Activated naive CD4-positive, alpha-beta T cell treated with anti-CD3 and anti-CD28 coated beads for 36 hours (primary cell): ENCODE measurements at places on chromosomes 13 and 19.

- DNase-seq = no peak
Observed at GRCh38 chr13:89455741-89456140, 1784.6 kb downstream of the SLITRK5 start.

DNA sequence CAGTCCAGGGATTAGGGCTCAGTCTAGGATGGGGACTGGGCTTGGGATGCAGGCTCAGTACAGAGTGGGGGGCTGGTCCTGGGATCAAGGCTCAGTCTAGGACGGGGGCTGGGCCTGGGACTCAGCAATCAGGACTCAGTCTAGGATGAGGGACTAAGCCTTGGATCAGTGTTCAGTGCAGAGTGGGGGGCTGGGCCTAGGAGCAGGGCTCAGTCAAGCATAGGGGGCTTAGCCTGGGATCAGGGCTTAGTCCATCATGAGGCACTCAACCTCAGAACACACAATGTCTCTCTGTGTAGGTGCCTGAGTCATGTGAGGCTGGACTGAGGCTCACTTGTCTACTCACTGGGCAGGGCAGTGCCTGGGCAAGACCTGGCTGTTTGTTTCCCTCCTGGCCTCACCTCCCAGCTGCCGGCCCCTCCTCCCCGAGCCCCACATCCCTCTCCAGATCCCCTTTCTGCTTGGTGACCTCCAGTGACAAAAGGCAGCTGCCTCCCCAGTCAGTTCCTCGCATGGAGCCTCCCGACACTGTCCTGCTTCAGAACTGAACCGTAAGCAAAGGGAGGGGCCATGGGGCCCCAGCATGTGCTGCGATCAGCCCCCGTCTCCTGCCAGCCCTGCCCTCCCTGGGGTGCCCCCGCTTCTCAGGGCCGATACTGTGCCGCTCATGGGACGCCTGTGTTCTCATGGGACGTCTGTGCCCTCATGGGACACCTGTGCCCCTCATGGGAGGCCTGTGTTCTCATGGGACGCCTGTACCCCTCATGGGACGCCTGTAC lies 6.5 kb upstream of the S1PR4 start:
- DNase-seq = no peak

GRCh38 chr13:35769812-35770211 lies 293.3 kb upstream of the MAB21L1 start:
- no peak for DNase-seq

- DNase-seq = no peak
Observed at GRCh38 chr13:98313023-98313921, 136.2 kb upstream of the RNF113B start.

DNA sequence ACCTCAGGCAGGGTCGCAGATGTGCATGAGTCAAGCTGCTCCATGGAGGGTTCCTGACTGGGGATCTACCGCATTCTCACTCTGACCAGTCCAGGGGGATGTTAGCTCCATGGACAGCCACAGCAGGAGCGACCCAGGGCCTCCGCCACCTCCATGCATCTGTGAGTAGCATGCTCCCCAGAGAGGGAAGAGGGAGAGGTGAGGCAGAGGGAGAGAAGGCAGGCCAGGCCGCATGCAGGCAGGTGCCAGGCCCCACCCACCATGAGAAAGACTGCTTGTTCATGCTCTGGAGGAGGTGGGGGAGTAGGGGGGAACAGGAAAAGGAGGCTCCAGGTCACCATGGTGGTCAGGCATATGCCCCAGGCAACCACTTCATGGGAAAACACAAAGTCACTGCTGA lies 20.3 kb downstream of the TUBA3C start:
- no peak for DNase-seq

DNA sequence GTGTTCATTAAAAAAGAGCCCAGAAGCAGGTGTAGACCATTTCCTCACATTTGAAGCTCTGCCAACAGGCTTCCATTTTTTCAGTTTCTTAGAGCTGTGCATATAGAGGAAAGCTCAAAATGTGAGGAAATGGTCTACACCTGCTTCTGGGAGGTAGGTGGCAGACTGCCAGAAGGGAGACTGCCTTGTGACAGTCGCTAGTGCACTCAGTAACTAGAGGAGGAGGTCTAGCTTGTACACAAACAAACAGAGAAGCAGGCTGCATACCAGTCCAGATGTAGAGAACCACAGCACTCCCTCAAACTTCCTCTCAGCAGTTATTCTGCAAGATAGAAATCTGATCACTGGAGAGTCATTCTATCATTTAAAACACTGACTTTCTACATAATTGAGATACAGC lies 800.2 kb downstream of the EFNB2 start:
- DNase-seq = no peak

DNA sequence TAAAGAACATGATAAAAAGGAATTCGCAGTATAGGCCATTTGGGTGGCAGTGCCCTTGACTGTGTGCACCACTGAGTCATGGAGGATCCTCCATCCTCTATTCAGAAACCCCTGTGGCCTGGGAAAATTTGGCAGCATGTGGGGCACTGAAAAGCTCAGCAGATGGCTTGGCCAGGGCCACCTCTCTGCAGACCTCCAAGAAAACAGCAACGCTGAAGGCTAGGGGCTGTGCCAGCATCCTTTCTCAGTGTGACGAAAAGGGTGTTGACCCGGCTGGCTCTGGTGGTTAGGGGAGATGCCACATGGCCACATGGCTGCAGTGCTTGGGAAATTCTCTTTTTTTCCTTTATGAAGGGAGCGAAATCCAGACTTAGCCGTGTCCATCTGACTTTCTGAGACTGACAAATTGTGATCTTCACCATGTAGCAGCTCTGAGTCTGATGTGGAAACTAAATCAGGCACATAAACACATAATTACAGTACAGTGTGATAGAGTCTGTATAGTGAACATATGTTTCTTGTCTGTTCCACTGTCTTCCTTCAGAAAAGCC lies 178.0 kb downstream of the KCTD12 start:
- DNase-seq = no peak

DNA sequence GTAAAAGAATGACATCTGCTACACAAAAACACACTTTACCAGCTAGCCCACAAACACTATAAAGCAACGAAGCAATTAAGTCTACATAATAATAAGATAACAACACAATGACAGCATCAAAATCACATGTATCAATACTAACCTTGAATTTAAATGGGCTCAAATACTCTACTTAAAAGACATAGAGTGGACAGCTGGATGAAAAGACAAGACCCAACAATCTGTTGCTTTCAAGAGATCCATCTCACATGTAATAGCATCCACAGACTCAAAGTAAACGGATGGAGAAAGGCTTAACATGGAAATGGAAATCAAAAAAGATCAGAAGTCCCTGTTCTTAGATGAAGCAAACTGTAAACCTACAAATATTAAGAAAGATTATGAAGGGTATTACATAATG lies 2175.9 kb downstream of the PCDH9 start:
- no peak for DNase-seq

GRCh38 chr13:75372517-75372916 lies 109.5 kb downstream of the TBC1D4 start:
- DNase-seq = no peak

DNA sequence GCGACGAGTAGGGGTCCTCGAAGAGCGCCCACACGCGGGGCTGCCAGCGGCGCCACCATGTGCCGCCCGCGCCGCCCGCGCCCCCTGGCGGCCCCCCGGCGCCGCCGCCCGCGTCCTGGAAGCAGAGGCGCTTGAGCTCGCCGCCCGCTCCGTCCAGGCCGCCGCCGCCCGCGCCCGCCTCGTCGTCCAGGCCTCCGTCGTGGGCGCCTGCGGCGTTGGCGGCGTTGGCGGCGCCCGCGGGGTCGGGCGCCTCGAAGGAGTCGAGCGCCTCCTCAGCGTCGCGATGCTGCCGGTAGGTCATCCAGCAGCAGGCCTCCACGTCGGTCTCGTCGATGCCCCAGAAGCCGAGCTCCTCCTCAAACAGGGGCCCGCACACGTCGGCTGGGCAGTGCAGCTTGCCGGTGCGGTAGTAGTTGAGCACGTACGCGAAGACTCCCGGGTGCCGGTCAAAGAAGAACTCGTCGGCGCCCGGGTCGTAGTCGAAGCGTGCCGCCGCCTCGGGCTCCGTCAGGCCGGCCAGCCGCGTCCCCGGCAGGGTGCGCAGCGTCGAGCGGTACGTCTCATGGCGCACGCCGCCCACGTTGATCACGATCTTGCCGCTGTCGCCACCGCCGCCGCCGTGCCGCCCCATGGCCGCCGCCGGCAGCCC lies 829 bp downstream of the KCNC3 start:
- no peak for DNase-seq

GRCh38 chr19:6963937-6964336 lies 57.3 kb downstream of the MBD3L2B start:
- DNase-seq = peak; percentile 60

- peak; percentile 98 for DNase-seq
Observed at GRCh38 chr13:108915634-108916512, 286.5 kb downstream of the MYO16 start.

DNA sequence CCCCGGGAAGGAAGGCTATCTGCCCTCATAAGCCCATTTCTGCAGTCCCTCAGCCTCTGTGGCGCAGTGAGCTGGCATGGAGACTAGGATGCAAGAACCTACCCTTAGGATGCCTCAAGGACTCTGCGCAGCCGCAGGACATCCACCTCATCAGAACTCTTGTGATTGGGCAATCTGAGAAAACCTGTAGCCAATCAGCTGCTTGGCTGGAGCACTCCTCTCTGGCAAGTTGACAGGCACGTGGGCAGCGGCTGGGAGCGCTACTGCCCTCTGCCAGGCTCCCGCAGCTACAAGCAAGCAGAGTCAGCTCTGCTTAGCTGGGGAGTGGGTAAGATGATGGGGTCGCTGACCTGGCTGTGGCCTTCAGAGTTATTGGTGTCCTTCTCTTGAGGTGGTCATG lies 1.5 kb upstream of the ECSIT start:
- peak; percentile 64 for DNase-seq

GRCh38 chr13:79096099-79096498 lies 310.0 kb downstream of the RBM26 start:
- no peak for DNase-seq

GRCh38 chr19:31232180-31232579 lies 117.1 kb downstream of the TSHZ3 start:
- no peak for DNase-seq

DNA sequence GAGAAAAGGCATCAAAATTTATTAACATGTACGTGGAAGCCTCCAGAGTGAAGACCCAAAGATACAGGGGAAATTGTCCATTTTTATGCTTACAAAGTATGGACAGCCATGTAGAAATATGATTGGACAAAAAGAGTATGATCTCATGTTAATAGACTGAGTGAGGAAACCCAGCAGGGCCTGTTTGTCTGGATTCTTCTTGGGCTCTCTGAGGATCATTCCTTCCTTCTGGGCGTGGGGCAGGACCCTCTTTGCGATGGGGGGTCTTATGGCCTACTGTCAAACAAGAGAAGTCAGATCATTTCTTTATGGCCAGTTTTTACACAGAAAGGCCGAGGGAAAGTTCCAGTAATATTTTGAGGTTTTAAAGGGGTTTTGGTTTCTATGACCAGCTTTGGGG lies 110.8 kb downstream of the ESD start:
- no peak for DNase-seq

GRCh38 chr19:1260749-1261537 lies 8.2 kb upstream of the CIRBP start:
- peak; percentile 97 for DNase-seq

DNA sequence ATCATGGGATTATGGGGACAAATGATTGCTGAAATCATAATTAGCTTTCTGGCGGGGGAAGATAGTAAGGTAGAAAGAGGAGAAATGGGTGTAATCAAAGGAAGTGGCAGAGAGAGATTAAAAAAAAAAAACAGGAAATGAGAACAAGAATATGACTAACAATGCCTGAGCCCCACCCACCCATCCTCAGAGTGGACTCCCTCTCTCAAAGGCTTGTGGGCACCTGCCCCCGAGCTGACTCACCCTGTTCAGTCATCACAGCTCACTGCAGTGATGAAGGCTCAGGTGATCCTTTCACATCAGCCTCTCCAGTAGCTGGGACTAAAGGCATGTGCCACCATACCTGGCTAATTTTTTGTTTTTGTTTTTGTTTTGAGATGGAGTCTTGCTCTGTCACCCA lies 26.4 kb upstream of the TPT1 start:
- DNase-seq = peak; percentile 97

- DNase-seq = no peak
Observed at GRCh38 chr19:47001584-47001983, 18.1 kb upstream of the NPAS1 start.

DNA sequence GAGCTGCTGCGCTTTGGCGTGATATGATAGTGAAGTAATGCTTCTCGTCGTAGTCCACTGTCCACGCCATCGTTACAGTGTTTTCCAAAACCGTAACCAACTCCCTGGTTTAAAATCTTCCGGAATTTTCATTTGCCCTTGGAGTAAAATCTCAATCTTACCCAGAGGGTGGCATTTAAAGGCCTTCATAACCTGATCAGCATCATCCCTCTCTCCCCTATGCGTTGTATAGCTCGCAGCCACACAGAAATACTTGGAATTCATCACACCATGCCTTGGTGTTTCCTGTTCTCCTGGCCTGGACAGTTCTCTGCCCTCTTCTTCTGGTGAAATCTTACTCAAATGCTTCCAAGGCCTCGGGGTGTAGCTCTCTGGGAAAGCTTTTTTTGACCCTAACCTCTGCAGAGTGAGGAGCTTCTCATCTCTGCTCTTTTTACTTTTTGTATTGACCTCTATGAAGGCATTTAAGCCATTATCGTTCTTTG lies 839 bp downstream of the MPHOSPH8 start:
- DNase-seq = no peak

GRCh38 chr13:83229574-83230305 lies 652.5 kb downstream of the SLITRK1 start:
- no peak for DNase-seq

DNA sequence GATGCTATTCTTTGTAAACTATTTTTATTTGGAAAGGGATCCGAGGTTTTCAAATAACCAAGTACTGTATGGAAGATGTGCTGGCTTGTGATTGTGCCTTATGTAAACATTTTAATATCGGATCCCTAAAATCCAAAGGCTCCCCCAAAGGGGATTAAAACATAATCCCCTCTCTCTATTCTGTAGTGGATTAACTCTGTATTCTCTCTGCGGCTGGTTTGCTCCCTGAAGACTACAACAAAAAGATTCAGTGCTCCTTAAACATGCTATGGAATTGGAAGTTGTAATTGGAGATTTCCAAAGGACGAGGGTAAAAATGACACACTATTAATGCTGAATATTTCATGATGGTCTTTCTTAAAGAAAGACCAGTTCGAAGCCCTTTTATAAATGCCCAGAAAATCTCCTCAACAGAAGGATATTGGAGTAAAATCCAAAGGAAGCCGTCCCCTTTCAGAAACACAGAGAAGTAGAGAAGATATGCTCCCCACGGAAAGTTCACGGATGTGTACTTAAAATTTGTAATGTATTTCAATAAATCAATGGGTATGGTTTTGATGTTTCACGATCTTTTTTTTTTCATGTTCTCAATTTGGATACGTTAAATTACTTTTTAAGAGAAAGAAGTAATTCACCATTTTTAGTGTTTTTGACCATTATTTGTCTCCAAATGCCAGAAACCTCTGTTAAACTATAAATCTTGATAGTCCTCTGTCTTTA lies 6.5 kb downstream of the MAB21L1 start:
- DNase-seq = no peak

DNA sequence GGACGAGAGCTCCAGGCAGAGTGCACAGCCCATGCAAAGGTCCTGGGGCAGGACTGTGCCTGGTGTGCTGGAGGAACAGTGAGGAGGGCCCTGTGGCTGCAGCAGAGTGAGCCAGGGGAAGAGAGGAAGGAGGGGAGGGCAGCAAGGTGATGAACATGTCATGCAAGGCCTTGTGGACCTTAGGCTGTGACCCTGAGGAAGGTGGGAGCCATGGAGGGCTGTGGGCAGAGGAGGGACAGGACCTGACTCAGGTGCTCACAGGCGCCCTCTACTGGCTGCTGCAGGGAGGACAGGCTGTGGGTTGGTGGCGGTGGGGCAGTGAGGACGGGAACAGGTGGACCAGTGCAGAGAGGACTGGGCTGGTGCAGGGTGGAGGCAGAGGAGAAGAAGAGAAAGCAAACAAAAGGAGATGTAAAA lies 170.3 kb downstream of the PTPRS start:
- peak; percentile 72 for DNase-seq
